ENCODE measurements at places on chromosomes 3 and 15. TPM values are rescaled to one million over a fixed set of nuclear protein-coding genes. Genes with fewer than 3 reads are reported as not detected.

The HGD gene
- 4.0 TPM for total RNA-seq

The CLDN1 gene
- not detected for total RNA-seq

The BNC1 gene
- total RNA-seq: not detected

The INKA1 gene
- total RNA-seq: 0.52 TPM

The ZNF501 gene
- total RNA-seq: 1.7 TPM

- no peak for DNase-seq
Measured at GRCh38 chr3:156389449-156389950, 165.4 kb downstream of the SSR3 start.

DNA sequence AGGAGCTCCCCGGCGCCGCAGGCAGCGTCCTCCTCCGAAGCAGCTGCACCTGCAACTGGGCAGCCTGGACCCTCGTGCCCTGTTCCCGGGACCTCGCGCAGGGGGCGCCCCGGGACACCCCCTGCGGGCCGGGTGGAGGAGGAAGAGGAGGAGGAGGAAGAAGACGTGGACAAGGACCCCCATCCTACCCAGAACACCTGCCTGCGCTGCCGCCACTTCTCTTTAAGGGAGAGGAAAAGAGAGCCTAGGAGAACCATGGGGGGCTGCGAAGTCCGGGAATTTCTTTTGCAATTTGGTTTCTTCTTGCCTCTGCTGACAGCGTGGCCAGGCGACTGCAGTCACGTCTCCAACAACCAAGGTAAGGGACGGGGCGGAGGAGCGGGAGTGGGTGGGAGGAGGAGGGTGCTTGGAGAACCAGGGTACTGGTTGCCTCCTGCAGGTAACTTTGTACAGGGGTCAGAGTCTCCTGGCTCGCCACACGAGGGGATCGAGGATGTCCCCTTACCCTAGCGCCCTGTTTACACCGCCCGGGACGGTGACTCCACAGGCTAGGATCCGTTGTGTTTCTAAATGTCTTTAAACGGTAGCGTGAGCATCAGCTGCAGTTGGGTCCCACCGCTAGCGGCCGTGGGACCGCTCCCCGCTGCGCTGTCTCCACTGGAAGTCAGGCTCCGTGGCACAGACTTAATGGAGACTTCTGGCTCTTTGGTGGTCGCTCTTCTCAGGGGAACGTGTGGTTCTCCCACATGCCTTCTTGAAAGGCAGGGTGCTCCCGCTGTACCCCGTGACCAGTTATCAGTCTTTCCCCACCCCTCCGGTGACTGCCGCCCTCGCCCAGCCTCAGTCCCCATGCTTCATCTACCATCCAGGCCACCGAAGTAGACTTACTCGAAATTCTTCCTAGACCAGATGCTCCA is 515 bp downstream of the EPHA6 start:
- DNase-seq: no peak

DNA sequence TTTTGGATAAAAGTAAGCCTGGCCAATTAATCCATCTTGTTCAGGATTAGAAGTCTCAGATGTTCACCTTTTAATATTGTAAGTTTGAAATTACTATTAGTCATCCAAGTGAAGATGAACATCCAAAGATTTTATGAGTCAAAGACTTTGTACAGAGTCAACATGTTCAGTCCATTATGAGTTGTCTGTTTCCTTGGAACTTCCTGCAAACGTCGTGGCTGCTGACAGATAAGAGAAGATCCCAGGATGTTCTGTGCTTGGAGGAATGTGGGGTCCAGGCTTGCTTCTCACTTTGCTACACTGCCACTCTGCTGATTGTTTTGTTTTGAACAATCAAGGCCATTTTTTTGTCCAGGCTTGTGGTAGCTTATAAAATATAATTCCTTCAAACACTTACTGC is 74.3 kb upstream of the SLCO2A1 start:
- no peak for DNase-seq

Measured in natural killer cell (primary cell).